ENCODE measurements at places on chromosomes 12 and 14.

DNA sequence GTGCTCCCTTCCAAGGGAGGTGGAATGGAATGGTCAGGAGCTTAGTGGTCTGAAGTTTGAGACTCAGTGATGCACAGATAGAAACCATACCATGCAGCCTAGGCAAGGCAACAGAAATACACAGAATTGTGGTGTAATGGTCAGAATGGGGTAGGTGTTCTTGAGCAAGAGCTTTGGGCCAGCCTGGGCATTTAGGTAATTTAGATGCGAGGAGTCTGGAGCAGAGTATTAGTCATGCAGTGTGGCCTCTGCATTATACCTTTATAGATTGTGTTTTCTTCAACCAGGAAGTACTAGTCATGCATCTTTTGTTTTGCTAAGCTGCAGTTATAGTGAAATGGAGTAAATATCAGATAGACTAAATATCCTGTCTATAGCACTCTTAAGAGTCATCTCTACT is 118.3 kb downstream of the DAAM1 start:
- no peak for DNase-seq

DNA sequence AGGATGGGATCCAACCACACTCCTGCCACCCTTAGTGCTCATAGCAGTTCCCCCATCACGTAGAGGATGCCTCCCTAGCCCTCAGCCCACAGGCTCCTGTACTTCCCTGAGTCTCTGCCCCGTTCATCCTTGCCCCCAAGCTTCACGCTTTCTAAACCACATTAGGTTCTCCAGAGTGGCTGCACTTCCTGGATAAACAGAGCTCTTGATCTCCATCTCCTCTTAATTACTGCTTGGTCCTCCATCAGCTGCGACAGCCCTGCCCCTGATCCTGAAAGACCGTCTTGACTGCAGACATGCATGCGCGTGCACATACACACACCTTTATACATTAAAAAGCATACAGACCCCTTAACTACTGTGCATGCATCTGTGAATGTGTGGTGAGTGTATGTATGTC is 530.0 kb downstream of the BCL11B start:
- no peak for DNase-seq

- peak; percentile 89 for DNase-seq
These were observed at the start of gene AHNAK2 for GRCh38 chr14:104977681-104978653. Gene AHNAK2 (minus strand): TSS chr14:104978374. CDS start chr14:104978237, 137 bp downstream.

GRCh38 chr12:93540466-93540865 is 32.0 kb upstream of the SOCS2 start:
- no peak for DNase-seq

DNA sequence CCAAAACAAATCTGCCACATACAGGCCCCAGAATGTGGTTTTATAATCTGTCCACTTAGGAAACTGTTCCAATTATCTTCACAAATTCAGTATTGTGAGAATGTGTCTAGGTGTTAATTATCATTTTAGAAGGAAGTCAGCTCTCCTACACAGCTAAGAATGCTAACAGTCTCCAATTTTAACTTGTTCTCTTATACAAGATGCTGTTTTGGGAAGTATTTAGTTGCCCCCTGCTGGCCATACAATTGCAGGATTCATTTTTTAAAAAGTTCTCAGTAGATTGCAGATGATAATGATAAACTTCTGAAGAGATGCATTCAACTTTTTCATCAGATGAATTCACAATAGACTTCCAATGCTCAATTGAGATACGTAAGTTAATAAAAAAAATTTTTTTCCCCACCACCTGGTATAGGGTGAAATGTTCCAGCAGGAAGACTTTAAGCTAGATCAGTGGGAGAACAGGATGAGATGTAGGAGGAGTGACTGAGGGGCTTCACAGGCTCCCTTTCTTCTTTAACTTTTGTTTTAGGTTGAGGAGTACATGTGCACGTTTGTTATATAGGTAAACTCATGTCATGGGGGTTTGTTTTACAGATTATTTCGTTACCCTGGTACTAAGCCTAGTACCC is 27.3 kb upstream of the OSBPL8 start:
- DNase-seq = peak; percentile 56

- DNase-seq = no peak
These were observed 66.7 kb downstream of the PTPN21 start for GRCh38 chr14:88488081-88488480.

DNA sequence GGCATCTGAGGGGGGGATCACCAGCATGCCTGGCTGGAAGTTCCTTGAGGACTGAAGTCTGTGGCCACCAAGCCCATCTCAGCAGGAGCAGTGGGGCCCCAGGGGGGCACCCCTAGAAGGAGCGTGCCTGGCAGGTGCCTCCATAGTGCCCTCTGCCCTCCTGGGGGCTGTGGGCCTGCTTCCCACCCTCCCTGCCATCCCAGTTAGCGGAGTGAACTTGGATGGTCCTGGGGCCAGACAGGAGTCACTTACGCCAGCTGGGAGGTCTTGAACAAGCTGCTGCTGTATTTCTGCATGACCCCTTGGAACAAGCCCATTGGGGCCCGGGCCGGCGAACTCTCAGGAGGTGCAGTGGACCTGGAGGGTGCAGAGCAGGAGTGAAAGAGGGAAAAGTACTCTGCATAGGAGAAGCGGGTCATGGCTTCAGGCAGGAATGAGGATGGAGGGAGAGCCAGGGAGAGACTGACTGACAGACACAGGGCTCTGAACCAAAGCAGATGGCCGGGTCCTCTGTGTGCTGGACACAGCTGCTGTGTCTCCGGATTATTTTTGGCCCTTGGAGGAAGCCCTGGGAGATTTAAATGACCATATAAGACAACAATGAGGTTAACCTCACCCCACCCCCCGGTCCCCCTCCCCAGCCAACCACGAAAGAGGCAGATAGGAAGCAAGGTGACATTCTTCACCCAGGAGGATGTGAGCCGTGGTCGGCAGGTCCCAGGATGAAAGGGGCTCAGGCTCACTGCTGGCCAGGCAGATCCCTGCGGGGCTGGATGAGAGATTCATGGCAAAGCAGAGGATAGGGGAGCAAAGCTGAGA is 19.6 kb downstream of the ASB2 start:
- peak; percentile 60 for DNase-seq

- DNase-seq = peak; percentile 99
These were observed at the start of gene MARS1 for GRCh38 chr12:57487597-57488401. Gene MARS1 (plus strand): TSS chr12:57488068. CDS start chr12:57488091, 23 bp downstream.

- DNase-seq = no peak
These were observed 3.2 kb upstream of the HOXC11 start for GRCh38 chr12:53969588-53970259.

- DNase-seq = no peak
These were observed 40.2 kb downstream of the DACT1 start for GRCh38 chr14:58677996-58678395.

GRCh38 chr12:126869644-126870043 is 1397.3 kb upstream of the TMEM132C start:
- DNase-seq = peak; percentile 7

- no peak for DNase-seq
These were observed 1.7 kb upstream of the NKX2-1 start for GRCh38 chr14:36521598-36522345.

GRCh38 chr12:52055731-52056711 is 4.8 kb downstream of the NR4A1 start:
- DNase-seq = no peak
